Activated CD4-positive, alpha-beta T cell treated with anti-CD3 and anti-CD28 coated beads, Interleukin-2, amount 10 ng/mL, durations not matched to agents 24 days and 14 days (primary cell): ENCODE measurements at places on chromosomes 2 and 18. TPM values are rescaled to one million over a fixed set of nuclear protein-coding genes. Genes with fewer than 3 reads are reported as not detected.

The ADGRF3 gene
- total RNA-seq, result 3.4 and 3.5 TPM in 2 replicates

- H3K36me3 ChIP-seq, result no peaks in the 10 kb centered on the region
- DNase-seq, result no peak
- peaks cover 2% of the 10 kb centered on the region for H3K27me3 ChIP-seq
Observed at GRCh38 chr2:218344090-218344754, 12.4 kb upstream of the CATIP start.

The TMEM169 gene
- 0.51 and 0.97 TPM in 2 replicates for total RNA-seq

DNA sequence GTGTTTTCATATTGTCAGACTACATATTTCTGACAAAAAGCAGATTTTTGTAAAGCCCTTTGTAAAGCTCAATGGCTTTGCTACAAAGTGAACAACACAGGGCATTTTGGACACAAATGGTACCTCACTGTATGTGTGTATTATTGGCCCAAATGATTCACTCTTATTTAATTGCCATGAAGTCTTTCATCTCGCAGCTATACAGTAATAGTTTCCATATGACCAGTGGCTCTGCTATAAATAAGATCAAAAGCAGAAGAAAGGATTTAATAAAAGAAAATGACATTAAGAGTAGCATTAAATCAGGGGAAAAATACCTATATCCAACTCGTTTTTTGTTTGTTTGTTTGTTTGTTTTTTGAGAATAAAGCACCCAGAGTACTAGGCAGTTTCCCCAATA lies 284.0 kb upstream of the CCDC68 start:
- no peak for DNase-seq
- H3K27me3 ChIP-seq, result peaks cover 3% of the 10 kb centered on the region
- no peak overlapping the region for H3K27ac ChIP-seq
- H3K4me1 ChIP-seq, result no peaks in the 10 kb centered on the region

The FRZB gene
- total RNA-seq, result not detected in 2 replicates

DNA sequence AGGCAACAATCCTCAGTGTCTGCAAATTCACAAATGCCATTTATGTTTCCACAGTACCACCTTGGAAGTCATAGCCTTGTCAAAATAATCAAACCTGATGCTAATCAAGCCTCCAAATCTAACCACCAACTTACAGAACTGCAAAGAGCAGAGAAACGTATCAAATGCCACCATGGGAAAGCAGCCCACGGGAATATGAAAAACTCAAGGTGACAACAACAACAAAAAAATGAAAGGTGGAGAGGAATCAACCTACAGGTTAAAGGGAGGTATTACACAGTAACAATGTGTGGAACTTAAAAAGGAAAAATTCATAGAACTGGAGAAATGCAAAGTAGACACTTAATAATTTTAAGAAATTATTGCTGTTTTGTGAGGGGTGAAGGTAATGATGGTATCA lies 46.7 kb downstream of the CD226 start:
- no peaks in the 10 kb centered on the region for H3K27me3 ChIP-seq
- peaks cover 51% of the 10 kb centered on the region for H3K4me1 ChIP-seq
- peak; percentile 56 for DNase-seq
- peaks cover 56% of the 10 kb centered on the region for H3K36me3 ChIP-seq
- no peak overlapping the region for H3K4me3 ChIP-seq

GRCh38 chr2:26846334-26847306 lies 1.3 kb upstream of the DPYSL5 start:
- H3K27me3 ChIP-seq, result peaks cover 55% of the 10 kb centered on the region
- peaks cover 5% of the 10 kb centered on the region for H3K4me1 ChIP-seq
- no peak overlapping the region for H3K27ac ChIP-seq
- no peaks in the 10 kb centered on the region for H3K36me3 ChIP-seq
- peak overlapping the region; percentile 51 for H3K4me3 ChIP-seq

DNA sequence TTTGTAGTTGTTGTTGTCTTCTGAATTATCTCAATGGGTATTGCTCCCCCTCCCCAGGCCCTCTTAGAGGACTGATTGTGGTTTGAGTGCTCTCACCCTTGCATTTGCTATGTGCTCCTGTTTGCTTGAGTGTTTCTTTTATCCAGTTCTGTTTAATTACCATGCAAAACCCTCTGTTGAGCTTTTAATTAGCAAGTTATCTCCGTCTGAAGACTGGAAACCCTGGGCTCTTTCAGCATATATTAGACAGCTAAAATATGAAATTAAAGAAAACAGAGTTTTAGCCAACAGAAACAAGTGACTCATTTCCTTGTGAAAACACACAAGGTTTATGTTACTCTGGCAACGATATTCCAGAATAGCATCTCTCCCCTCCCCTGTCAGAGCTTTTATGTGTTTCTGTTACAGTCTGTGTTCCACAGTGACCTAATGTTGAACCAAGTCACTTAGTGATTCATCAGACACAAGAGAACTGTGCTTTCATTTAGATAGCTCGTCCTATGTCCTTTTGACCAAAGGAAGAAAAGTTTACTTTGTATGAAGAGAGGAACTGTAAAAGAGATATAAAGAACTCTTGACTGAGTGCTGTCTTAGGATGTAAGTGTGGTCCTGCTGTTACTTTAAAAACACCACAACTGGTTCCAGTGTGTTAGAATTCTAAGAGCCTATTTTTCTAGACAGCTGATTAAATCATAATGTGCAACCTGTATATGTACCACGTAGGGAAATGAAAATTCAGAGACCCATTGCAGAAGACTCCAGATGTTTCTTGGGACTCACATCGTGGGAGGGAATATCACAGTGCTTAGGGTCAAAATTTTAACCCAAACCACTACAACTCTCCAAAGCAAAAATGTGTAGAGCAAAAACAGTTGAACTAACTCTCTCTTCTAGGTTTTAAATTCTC lies 172.8 kb upstream of the RBMS1 start:
- H3K4me3 ChIP-seq, result peak overlapping the region; percentile 53
- H3K27ac ChIP-seq, result peak overlapping the region; percentile 45
- H3K36me3 ChIP-seq, result no peaks in the 10 kb centered on the region
- H3K27me3 ChIP-seq, result no peaks in the 10 kb centered on the region
- peak; percentile 67 for DNase-seq
- peaks cover 20% of the 10 kb centered on the region for H3K4me1 ChIP-seq

The FAM161A gene
- 3.8 and 4.5 TPM in 2 replicates for total RNA-seq

- no peak overlapping the region for H3K27ac ChIP-seq
- no peaks in the 10 kb centered on the region for H3K36me3 ChIP-seq
- H3K4me3 ChIP-seq, result no peak overlapping the region
- no peaks in the 10 kb centered on the region for H3K27me3 ChIP-seq
- H3K4me1 ChIP-seq, result no peaks in the 10 kb centered on the region
Observed at GRCh38 chr2:140669911-140670310, 1460.9 kb downstream of the LRP1B start.

- H3K4me1 ChIP-seq, result no peaks in the 10 kb centered on the region
- no peak overlapping the region for H3K4me3 ChIP-seq
- H3K36me3 ChIP-seq, result no peaks in the 10 kb centered on the region
- no peak for DNase-seq
- H3K27ac ChIP-seq, result no peak overlapping the region
Observed at GRCh38 chr2:155663265-155663664, 669.3 kb downstream of the NR4A2 start.

The GAL3ST2 gene
- 0.52 and 1.2 TPM in 2 replicates for total RNA-seq

- H3K36me3 ChIP-seq, result peaks cover 5% of the 10 kb centered on the region
- H3K4me1 ChIP-seq, result peaks cover 38% of the 10 kb centered on the region
- H3K27me3 ChIP-seq, result no peaks in the 10 kb centered on the region
Observed at GRCh38 chr2:28582595-28582994, 86.7 kb downstream of the PLB1 start.

The ATOH8 gene
- total RNA-seq, result 0.19 TPM in 1 of 2 replicates, not detected in the other

DNA sequence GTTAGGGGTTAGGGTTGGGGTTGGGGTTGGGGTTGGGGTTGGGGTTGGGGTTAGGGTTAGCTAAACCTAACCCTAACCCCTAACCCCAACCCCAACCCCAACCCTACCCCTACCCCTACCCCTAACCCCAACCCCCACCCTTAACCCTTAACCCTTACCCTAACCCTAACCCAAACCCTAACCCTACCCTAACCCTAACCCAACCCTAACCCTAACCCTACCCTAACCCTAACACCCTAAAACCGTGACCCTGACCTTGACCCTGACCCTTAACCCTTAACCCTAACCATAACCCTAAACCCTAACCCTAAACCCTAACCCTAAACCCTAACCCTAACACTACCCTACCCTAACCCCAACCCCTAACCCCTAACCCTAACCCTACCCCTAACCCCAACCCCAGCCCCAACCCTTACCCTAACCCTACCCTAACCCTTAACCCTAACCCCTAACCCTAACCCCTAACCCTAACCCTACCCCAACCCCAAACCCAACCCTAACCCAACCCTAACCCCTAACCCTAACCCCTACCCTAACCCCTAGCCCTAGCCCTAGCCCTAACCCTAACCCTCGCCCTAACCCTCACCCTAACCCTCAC lies 24.1 kb upstream of the RABL2A start:
- H3K27me3 ChIP-seq, result no peaks in the 10 kb centered on the region
- H3K27ac ChIP-seq, result peak overlapping the region; percentile 86
- DNase-seq, result no peak
- H3K4me3 ChIP-seq, result peak overlapping the region; percentile 90
- no peaks in the 10 kb centered on the region for H3K36me3 ChIP-seq

The IL18R1 gene
- 41.7 and 50.2 TPM in 2 replicates for total RNA-seq

DNA sequence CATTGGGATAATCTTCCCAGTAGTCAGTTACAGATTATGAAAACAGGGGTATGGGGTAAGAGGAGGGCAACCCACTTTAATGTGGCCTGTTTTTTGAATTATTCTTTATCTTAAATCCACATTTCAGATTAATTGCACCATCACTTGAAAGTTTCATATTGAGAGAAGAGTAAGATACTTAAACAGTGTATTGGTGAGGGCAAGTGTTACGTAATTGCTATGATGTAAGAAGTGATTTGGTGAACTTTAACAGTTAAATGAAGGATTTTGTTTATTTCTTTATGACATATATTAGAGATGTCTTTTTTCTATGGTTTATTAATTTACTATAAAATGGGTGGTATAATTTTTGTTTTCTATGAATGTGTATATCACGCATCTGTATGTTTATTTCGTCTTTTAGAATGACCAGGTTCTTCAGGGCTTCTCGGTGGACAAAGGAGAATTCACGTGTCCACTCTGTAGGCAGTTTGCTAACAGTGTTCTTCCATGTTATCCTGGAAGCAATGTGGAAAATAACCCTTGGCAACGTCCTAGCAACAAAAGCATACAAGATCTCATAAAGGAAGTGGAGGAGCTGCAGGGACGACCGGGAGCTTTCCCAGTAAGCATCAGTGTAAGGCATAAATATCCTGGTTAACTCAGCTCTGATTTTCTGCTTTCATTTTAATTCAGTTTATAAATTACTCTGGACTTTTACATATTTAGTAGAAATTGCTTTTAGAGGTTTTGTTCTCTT lies 171.2 kb upstream of the MYO3B start:
- H3K27ac ChIP-seq, result no peak overlapping the region
- no peak overlapping the region for H3K4me3 ChIP-seq
- H3K36me3 ChIP-seq, result peaks cover 16% of the 10 kb centered on the region
- DNase-seq, result no peak
- H3K27me3 ChIP-seq, result no peaks in the 10 kb centered on the region
- H3K4me1 ChIP-seq, result no peaks in the 10 kb centered on the region

DNA sequence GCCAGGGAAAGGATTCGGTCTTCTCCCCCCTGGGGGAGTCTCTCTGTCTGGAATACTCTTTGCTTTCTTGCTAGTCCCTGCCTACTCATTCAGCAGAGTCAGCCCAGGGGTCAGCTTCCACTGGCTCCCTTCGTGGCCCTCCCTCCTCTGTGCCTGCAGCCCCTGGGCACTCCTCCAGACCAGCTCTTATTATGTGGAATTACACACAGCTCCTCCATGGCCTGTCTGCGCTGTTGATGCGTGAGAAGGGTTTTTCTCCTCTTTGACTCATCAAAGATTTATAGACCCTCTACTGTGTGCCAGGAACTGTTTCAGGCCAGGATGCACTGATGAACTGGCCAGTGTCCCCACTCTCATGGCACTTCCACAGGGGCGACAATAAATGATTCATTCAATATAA lies 44.4 kb downstream of the ST8SIA5 start:
- H3K27ac ChIP-seq, result no peak overlapping the region
- H3K27me3 ChIP-seq, result peaks cover under 1% of the 10 kb centered on the region
- no peak for DNase-seq
- no peaks in the 10 kb centered on the region for H3K4me1 ChIP-seq
- no peak overlapping the region for H3K4me3 ChIP-seq

The GALNT13 gene
- total RNA-seq, result 0.19 TPM in 1 of 2 replicates, not detected in the other

- H3K4me1 ChIP-seq, result peaks cover 4% of the 10 kb centered on the region
- no peaks in the 10 kb centered on the region for H3K36me3 ChIP-seq
- DNase-seq, result no peak
- H3K4me3 ChIP-seq, result no peak overlapping the region
Observed at GRCh38 chr2:44997963-44998362, 11.3 kb downstream of the SIX2 start.

The NEURL3 gene
- 1.0 and 1.2 TPM in 2 replicates for total RNA-seq

DNA sequence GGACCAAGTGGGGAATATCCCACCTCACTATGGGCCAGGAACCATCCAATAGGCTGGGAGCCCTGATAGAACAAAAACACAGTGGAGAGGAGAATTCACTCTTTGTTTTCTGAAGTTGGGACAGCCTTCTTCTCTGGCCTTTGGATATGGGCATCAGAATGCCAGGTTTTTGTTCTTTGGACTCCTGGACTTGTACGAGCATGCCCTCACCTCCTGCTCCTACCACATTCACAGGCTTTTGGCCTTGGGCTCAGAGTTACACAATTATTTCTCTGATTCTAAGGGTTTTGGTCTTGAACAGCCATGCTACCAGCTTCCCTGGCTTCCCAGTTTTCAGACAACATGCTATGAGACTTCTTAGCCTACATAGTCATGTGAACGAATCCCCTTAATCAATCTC lies 732.9 kb upstream of the VRK2 start:
- H3K4me3 ChIP-seq, result no peak overlapping the region
- H3K27ac ChIP-seq, result no peak overlapping the region
- H3K4me1 ChIP-seq, result no peaks in the 10 kb centered on the region
- H3K36me3 ChIP-seq, result no peaks in the 10 kb centered on the region

DNA sequence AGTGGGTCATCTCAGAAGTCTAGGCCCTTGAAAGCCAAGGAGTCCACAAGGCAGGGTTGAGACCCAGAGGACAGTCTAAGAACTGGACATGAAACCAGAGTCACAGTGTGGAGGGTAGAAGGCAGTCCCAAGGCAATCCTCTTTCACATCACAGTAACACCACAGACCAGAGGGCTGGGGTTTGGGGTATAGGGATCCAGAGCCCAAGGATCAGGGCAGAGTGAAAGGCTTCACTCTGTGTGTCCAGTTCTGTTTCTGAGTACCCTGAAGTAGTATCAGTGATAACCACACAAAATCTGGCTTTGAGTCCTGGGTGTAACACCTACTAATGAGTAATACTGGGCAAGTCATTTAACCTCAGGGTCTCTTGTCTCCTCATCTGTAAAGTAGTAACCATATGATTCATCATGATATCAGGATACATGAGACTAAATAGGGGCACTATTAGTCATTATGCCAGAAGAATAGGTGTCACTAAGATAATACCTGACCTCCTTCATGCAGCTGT lies 91.0 kb downstream of the ICA1L start:
- H3K4me3 ChIP-seq, result no peak overlapping the region
- no peak overlapping the region for H3K27ac ChIP-seq
- H3K36me3 ChIP-seq, result peaks cover 21% of the 10 kb centered on the region

The SEPTIN2 gene
- 212 and 215 TPM in 2 replicates for total RNA-seq

DNA sequence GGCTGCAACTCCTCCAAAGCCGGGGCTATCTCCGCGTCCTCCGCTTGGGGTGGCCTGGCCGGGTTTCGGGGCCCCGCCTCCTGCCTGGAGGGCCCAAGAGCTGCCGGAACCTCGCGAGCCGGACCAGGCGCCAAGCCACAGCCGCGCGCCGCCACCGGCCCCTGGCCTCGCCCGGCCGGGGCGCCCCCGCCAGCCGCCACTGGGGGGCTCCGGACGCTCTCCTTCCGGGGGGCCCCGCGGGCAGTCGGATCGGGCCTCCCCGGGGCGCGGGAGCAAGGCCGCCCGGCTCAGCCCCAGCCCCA lies 17.4 kb upstream of the HAAO start:
- H3K27ac ChIP-seq, result peak overlapping the region; percentile 77
- peaks cover 18% of the 10 kb centered on the region for H3K27me3 ChIP-seq
- peak overlapping the region; percentile 74 for H3K4me3 ChIP-seq
- H3K36me3 ChIP-seq, result no peaks in the 10 kb centered on the region
- DNase-seq, result no peak

The RFTN2 gene
- total RNA-seq, result not detected in 2 replicates
